Calu3 (cell line): ENCODE measurements at places on chromosomes 3 and 15.

GRCh38 chr3:31981206-31982181, at the start of the genes OSBPL10 and ZNF860:
Gene OSBPL10, minus strand, starts transcription at chr3:31981262. Its CDS starts 83 bp downstream, at chr3:31981179.
Gene ZNF860, plus strand, starts transcription at chr3:31981750. Its CDS starts 7,330 bp downstream, at chr3:31989080.
- DNase-seq: peak; percentile 91

- DNase-seq: no peak
Observed at GRCh38 chr3:13535526-13535875, 13.4 kb upstream of the FBLN2 start.

GRCh38 chr15:81029414-81030300, 28.9 kb downstream of the TLNRD1 start:
- peak; percentile 8 for DNase-seq

GRCh38 chr3:26840272-26840870, 217.8 kb downstream of the LRRC3B start:
- peak; percentile 53 for DNase-seq

- DNase-seq: no peak
Observed at GRCh38 chr15:77605547-77605946, 27.2 kb downstream of the LINGO1 start.

DNA sequence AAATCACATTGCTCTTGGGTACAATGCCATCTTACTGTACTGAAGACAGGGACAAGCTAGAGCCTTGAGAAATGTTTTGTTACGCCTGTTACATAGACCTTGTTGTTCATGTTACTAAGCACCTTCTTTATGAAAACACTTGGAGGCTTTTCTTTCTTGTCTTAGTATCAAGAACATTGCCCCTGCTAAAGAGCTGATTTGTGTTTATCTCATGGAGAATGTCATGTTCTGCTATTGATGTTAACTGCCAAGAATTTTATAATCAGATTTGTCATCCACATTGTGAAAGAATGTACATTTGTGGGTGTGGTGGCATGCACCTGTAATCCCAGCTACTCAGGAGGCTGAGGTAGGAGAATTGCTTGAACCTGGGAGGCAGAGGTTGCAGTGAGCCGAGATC, 431.3 kb upstream of the MDFIC2 start:
- DNase-seq: no peak

DNA sequence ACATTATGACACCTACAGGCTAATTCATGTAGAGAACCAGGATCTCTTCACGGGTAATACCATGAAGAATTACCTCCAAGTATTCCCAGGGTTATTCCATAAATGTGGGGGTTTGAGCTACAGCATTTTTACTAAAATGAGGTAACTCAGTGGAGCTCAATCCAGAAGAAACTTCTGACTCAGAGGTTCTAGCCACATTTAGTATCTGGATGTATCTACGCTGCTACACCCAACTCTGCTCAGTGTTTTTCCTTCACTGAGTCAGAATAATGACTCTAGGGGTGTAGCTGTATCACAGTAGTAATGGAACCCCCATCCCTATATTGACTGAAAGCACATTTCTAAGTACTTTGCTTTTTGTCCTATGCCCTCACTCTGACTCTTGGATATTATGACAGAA, 52.4 kb downstream of the COPS2 start:
- no peak for DNase-seq

DNA sequence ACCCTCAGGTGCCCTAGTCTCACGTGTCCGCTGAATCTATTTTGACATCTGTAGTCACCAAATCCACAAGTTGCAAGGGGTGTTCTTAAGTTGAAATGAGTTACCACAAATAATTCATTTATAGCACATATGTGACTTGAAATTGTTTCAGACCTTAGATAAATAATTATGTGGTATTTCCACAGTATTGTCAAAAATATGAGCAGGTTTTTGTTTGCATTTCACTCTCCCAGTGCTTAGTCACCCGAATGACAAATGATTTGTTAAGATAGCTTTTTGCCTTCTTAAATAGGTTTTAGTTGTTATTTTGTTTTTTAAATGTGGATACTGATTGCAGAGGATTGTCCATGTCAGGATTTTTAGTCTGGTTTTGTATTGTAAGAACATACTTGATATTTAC, 2.6 kb downstream of the MFSD1 start:
- no peak for DNase-seq

GRCh38 chr15:94234300-94234699, 2.9 kb downstream of the MCTP2 start:
- DNase-seq: no peak

- no peak for DNase-seq
Observed at GRCh38 chr3:67521053-67521646, 133.3 kb downstream of the SUCLG2 start.

- DNase-seq: no peak
Observed at GRCh38 chr15:98935736-98936135, 71.9 kb downstream of the PGPEP1L start.

DNA sequence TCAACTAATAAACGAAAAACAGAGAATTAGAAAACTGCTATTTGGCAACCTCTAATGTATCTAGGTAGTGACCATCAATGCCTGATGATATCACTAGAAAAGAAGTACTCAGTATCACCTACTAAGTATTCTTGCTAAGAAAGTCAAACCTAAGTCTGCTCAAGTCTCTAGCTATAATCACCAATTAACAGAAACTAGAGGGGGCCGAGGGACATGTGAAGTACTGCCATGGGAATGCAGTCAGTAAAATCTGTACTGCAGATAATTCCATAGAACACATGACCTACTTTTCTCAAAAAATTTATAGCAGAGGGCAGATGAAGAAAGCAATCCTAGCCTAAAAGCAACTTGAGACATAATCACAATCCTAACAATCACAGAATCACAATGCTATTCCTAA, 51.4 kb downstream of the CPEB1 start:
- DNase-seq: no peak

GRCh38 chr3:11509173-11510000, 134.3 kb downstream of the VGLL4 start:
- peak; percentile 19 for DNase-seq

DNA sequence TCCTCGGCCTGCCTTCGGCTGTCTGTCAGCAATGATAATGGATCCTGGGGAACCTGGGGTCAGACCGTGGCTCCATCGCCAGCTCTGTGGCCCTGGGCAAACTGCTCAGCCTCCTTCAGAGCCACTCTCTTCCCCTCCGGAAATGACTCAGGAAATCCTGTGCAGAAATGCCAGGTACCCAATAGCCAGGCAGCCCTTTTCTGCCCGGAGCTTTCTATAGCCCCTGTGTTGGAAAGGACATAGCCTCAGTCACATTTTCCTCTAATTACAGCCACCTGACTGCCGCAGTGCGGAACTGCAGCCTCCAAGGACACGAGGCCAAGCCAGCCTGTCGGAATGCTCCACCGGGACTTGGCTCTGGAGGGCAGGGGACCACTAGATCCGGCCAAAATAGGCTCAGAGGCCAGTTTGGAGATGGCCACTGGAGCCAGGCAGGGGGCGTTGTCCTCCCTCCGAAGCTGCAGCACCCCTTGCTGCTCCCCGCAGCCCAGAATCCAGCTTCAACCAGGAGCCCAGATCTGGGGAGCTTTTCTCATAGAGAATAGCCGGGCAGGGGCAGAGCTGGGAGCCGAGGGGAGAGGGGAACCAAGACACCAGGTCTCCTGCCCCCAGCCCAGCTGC, 11.6 kb upstream of the ZXDC start:
- DNase-seq: no peak

- no peak for DNase-seq
Observed at GRCh38 chr15:98873441-98874218, 134.0 kb downstream of the PGPEP1L start.

DNA sequence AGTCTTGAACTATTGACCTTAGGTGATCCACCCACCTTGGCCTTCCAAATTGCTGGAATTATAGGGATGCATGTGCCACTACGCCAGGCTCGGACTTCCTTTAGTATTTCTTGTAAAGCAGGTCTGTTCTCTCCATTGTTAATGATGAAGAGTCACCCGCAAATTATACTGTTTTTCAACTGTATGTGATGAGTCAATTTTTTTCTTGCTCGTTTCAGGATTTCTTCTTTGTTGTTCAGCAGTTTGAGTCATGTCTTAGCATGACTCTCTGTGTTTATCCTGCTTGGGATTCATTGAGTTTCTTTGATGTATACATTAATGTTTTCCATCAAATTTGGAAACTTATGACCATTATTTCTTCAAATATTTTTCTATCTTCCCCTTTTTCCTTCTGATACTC, 28.9 kb downstream of the GRAMD1C start:
- DNase-seq: no peak

- DNase-seq: no peak
Observed at GRCh38 chr3:35737527-35737926, 98.2 kb downstream of the ARPP21 start.

DNA sequence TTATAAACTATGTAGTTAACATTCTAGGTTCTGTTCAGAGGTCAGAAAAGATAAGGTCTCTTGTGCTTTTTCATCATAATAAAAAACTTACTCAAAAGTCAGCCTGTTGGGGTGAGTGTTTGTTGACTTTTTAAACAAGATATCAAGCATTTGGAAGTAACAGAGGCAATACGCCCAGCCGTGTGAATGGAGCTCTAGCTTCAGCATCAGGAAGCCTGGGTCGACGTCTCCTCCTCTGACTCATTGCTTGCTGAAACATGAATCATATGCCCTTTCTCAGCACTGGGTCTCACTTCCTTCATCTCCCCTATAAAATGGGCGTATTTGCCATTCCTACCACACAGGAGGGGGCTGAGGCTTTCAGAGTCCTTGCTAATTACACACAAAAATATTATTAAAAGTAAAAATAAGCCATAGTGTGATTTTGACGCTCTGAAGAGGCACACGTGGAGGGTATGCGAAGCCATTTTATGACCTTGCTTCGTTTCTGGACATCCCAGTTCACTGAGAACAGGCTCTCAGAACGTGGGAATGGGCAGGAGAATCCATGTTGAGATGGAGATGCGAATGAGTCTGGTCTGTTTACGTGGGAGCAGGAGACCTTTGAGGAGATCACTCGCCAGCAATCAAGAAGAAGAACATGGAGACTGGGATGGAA, 220.8 kb upstream of the TPRG1 start:
- DNase-seq: peak; percentile 87

DNA sequence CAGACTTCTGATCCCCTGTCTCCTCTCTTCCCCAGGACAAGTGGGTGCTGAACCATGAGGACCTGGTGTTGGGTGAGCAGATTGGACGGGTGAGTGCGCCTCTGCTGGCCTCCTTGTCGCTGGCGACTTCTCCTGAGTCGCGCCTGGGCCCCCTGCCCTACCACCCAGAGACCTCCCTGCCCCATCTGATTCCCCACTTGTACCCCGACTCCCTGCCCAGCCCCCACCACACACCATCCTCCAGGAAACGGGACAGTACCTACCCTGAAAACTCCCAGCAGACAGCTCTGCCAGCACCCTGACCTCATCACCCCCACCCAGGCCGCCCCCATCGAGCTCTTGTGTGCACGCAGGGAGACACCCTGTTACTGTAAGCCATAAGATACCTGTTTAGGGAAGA, 7.7 kb downstream of the FES start:
- no peak for DNase-seq

GRCh38 chr3:34359064-34359463, 560.6 kb downstream of the PDCD6IP start:
- DNase-seq: no peak

DNA sequence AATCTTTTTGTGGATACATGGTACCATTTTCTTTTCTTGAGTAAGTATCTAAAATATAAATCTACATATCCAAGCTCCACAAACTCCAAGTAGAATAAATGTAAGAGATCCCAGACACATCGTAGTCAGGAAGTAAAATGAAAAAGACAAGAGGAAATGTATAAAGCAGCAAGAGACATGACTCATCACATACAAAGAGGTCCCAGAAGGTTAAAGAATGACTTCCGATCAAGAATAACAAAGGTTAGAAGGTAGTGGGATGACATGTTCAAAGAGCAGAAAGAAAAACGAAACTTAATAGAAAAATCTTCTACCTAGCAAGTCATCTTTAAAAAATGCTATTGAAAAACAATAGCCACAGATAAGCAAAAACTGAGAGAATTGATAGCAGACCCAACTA, 705.8 kb downstream of the NR2F2 start:
- DNase-seq: no peak

GRCh38 chr3:141740349-141740748, 2.3 kb downstream of the RNF7 start:
- DNase-seq: no peak

- DNase-seq: no peak
Observed at GRCh38 chr3:137766041-137766875, 2.1 kb downstream of the SOX14 start.

DNA sequence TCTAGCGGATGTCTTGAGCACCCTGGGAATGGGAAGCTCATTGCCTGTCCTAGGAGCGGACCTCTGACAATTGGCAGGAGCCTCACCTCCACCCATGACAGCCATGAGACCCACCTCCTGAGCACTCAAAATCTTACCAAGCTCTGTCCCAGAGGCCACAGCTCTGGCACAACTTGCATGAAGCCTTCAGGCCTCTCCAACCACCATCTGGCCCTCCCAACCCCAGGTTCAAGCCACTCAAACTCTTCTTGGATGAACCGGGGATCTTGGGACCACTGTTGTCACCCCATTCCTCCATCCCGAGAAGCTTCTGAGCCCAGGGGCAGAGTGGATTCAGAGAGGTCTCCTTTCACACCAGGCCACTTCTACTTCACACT, 1.5 kb downstream of the VIPR1 start:
- no peak for DNase-seq

DNA sequence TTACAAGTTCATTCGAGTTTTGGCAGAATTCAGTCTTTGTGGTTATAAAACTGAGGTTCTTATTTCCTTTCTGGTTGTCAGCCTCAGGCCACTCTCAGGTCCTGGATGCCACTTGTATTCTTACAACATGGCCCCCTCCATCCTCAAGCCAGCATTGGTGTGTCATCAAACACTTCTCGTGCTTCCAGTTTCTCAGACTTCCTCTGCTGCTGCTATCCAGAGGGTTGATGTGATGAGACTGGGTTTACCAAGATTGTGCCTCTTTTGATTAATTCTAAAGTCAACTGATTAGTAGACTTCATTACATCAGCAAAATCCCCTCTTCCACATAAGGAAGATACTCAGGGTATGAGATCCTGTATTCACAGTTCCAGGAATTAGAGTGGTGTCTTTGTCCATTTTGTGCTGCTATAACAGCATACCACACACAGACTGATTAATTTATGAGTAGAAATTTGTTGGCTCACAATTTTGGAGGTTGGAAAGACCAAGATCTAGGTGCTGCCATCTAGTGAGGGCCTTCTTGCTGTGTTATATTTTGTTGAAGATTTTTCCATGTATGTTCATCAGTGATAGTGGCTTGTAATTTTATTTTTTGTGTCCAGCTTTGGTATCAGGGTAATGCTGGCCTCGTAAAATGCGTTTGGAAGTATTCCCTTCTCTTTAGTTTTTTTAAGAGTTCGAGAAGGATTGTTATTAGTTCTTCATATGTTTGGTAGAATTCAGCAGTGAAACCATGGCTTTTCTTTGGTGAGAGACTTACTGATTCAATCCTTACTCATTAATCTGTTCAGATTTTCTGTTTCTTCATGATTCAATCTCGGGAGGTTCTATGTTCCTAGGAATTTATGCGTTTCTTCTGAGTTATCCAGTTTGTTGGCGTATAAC, 11.1 kb downstream of the LRCH3 start:
- peak; percentile 20 for DNase-seq
